Muscle of arm (tissue), 14 donors: ENCODE measurements at places on chromosomes 13 and 19. TPM values are rescaled to one million over a fixed set of nuclear protein-coding genes. Genes with fewer than 3 reads are reported as not detected.

ARHGEF1 gene
- 31.3 TPM for polyA plus RNA-seq

DNA sequence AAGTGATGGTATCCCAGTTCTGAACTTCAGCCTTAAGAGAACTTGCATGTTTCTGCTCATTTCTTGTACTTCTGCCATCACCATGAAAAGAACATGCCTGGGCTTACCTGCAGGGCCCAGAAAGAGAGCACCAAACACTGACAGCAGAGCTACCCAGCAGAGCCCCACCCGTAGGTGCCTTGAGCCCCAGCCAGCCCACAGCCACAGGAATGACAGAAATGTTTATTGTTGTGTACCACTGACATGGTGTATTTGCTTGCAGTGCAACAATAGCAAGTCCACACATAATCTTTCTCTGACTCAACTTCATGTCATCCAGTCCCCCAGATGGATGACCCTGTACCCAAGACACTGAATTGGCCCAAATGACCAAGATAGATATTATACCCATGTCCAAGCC lies 195.2 kb downstream of the TSHZ3 start:
- no peak for DNase-seq

- no peak for DNase-seq
These were observed 27.4 kb downstream of the UBAC2 start for GRCh38 chr13:99227909-99228688.

USP12 gene
- not detected for polyA plus RNA-seq

GRCh38 chr13:20129076-20129475 lies 31.8 kb downstream of the GJA3 start:
- no peak for DNase-seq

ZNF132 gene
- 4.7 TPM for polyA plus RNA-seq

COMMD6 gene
- polyA plus RNA-seq = 214 TPM

PLIN5 gene
- polyA plus RNA-seq = 1.8 TPM

DNA sequence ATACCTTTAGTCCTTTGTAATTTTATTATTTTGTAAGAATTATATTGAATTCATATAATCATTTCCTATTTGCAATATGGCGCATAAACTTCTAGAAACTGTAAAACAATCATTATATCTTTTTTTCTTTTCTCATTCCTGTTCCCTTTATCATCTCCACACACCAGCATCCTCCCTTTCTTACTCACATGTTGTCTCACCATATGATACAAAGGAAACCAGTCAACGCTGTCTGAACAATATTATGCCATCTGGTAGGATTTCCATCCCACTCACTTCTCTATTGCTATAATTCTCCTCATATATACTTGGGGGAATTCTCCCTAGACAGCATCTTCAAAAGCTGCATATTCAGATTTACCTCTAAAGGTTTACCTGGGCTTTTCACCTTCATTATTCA lies 389.8 kb downstream of the NDFIP2 start:
- DNase-seq = no peak

- no peak for DNase-seq
These were observed 23.7 kb downstream of the NOSIP start for GRCh38 chr19:49556412-49557398.

- no peak for DNase-seq
These were observed 69.5 kb upstream of the ZDHHC20 start for GRCh38 chr13:21528616-21529015.

DNA sequence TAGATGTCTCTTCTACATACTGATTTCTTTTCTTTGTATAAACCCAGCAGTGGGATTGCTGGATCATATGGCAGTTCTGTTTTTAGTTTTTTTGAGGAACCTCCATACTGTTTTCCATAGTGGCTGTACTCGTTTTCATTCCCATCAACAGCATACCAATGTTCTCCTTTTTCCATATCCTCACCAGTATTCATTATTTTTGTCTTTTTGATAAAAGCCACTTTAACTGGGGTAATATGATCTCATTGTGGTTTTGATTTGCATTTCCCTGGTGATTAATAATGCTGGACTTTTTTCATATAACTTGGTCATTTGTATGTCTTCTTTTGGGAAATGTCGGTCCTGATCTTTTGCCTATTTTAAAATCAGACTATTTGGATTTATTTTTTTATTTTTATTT lies 108.5 kb downstream of the PAN3 start:
- no peak for DNase-seq

- DNase-seq = peak; percentile 93
These were observed at the start of gene NR2C2AP for GRCh38 chr19:19203012-19203856. NR2C2AP (minus strand) TSS chr19:19203414; CDS start chr19:19203060, 354 bp downstream.

CCNE1 gene
- 21.6 TPM for polyA plus RNA-seq

DNA sequence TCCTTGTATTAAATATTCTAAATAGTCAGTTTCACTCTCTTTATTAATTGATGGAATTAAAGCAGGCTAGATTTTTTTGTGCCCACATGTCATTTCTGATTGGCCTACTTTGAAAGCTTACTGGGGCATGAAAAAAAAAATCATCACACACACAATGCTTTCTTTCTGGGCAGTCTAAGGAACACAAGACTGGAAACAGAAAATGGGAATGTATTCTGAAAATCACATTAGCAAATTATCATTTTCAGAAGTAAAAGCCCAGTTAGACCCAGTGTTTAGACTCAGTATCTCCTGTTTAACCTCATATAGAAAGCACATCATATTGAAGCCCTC lies 339.4 kb downstream of the SPRY2 start:
- DNase-seq = no peak

- DNase-seq = no peak
These were observed 4.3 kb downstream of the GRK1 start for GRCh38 chr13:113671066-113672001.

DNA sequence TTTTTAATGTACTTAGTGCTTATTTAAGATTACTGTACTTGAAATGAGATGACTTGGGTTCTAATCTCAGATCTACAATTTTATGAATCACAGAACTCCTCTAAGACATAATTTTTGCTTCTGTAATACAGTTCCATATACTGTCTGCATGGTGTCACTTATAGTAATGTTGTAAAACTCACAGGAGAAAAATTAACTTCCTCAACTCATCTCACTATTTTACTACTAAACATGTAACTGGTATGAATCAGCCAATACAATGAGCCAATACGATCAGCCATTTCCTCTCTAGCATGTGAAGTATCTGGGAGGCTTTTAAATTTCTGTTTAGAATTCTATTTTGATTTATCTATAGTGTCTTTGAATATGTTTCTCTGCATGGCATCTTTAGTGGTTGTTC lies 85.3 kb downstream of the NHLRC3 start:
- no peak for DNase-seq

GGN gene
- polyA plus RNA-seq = not detected

- DNase-seq = no peak
These were observed 30.6 kb upstream of the ISYNA1 start for GRCh38 chr19:18468517-18468916.

GRCh38 chr19:13024951-13025697 lies 29.8 kb downstream of the NFIX start:
- DNase-seq = no peak

PSPN gene
- 0.76 TPM for polyA plus RNA-seq

RNASEH2B gene
- polyA plus RNA-seq = 33.3 TPM

GRCh38 chr13:53351021-53351420 lies 322.4 kb downstream of the OLFM4 start:
- no peak for DNase-seq

SERPINE3 gene
- not detected for polyA plus RNA-seq

ZNF98 gene
- 0.84 TPM for polyA plus RNA-seq

ZNF136 gene
- 8.6 TPM for polyA plus RNA-seq

IFNL3 gene
- polyA plus RNA-seq = not detected

C5AR1 gene
- polyA plus RNA-seq = 4.3 TPM

CASP14 gene
- polyA plus RNA-seq = 0.04 TPM

RGCC gene
- 28.7 TPM for polyA plus RNA-seq

RETN gene
- 2.0 TPM for polyA plus RNA-seq

DNA sequence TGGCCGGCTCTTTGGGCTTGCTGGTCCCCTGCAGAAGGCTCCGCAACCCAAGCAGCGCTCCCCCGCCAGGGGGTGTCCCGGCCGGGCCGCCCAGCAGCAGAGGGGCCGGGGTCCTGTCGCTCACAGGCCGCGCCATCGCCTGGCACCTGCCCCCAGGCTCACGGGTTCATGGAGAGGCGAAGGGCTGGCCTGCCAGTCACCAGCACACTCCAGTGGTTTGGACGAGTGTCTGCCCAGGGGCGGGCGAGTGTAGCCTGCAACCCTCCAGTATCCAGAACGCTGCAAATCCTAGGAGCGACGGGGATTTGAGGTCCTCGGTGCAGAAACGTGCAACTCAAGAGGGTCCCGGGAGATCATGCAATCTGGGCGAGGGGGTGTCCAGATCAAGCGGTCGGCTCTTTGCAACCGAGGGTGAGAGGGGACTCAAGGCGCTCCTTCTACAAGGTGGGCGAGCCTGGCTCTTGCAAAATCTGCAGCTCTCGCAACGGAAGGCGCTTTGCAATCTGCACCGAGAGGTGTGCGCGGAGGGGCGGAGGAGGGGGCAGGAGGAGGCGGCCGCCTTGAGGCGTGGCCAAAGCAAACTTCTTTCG lies at the start of gene DBP:
DBP (minus strand) TSS at position 521 of the 590 bp plus-strand sequence; CDS start at position 136, 385 bp downstream.
- DNase-seq = no peak

- no peak for DNase-seq
These were observed 14.6 kb downstream of the ADGRE5 start for GRCh38 chr19:14395710-14396336.

NPHS1 gene
- polyA plus RNA-seq = 0.39 TPM

SLC10A2 gene
- polyA plus RNA-seq = not detected

GRCh38 chr13:113935001-113935844 lies 38.7 kb downstream of the C13orf46 start:
- DNase-seq = no peak
